ENCODE measurements at places on chromosomes 12 and 14.

- DNase-seq, result no peak
Measured at GRCh38 chr12:131740626-131741025, 29.7 kb downstream of the SFSWAP start.

DNA sequence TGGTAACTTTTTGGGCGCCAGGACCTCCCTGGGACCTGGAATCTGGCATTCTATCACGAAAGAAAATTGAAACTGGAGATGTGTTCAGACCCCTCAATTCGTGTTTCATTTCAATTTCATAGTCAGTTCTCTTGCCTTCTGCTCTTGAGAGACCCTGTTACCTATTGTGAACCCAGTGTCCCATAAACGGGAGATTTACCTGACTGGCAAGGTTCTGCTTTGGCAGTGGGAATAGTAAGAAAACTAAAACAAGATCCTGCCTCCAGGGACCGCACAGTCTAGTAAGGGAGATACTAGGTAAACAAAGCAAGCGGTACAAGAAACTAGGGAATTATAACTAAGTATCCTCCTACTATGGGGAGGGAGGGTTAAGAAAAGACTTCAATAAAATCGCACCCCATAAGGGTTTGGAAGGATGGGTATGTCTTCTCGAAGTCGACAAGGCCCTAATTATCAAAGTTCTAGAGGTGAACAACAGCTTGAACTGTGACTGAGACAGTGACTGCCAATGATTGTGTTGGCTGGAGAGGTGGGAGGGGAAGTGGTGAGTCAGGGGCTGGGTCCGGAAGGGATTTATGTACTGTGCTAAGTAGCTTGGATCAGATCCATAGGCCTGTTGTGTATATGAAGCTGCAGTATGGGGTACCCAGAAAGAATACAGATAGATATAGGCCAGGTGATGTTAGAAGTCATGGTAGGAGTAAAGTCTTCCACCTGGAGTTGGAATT is 754 bp downstream of the ACSS3 start:
- no peak for DNase-seq

DNA sequence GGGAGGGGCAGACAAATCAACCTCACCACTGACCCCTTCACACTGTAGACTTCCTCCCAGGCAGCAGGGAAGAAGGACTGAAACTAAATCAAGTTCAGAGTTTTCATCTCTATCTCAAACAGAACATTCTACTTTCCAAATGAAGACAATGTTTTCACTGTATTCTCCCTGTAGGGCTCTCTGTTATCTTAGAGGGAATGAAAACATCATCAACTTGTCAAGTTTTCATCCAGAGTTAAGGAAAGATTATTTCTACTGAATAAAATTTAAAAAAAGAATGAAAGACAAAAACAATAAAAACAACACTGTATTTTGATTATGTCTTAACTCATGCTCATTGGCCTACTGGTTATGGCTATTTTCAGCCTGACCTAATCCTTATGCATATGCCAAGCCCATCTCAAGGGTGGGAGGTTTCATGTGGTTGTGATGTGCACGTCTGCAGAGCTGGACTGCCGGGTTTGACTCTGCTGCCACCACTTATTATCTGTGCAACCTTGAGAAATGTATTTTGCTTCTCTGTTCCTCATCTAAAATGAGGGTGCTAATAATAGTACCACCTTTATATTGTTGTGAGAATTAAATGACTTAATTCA is 152.0 kb upstream of the AVPR1A start:
- DNase-seq, result no peak

DNA sequence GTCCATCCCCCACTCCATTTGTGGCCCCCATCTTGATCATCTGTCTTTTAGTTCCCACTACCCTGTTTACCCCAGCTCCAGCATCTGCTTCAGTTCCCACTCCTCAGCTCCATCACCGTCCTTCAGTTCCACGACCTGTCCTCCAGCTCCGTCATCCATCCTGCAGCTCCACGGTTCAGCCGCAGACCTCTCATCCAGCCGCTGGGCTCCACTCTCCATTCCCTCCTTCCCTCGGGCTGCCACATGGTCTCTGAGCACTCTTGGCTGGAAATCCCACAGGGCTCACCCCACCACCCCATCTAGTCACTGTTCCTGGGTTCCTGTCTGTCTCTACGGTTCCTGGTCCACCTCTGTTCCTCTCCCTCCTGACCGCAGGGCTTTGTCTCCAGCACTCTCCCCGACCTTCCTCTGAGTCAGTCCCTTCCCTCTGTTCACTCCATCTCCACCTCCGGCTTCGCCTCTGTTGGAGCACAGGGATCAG is 3.3 kb upstream of the P3H3 start:
- no peak for DNase-seq

GRCh38 chr14:102958461-102958860 is 36.0 kb downstream of the AMN start:
- no peak for DNase-seq

DNA sequence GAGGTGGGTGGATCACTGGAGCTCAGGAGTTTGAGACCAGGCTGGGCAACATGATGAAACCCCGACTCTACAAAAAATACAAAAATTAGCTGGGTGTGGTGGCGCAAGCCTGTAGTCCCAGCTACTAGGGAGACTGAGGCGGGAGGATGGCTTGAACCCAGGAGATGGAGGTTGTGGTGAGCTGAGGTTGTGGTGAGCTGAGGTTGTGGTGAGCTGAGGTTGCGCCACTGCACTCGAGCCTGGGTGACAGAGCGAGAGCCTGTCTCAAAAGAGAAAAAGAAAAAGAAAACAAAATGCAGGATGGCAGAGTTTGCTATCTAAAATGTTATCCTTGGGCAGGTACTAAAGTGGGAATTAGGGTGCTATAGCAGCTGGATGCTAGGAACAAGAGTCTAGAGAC is 10.8 kb upstream of the GPRC5A start:
- DNase-seq, result no peak

GRCh38 chr14:79836577-79836976 is 374.7 kb downstream of the DIO2 start:
- DNase-seq, result no peak

DNA sequence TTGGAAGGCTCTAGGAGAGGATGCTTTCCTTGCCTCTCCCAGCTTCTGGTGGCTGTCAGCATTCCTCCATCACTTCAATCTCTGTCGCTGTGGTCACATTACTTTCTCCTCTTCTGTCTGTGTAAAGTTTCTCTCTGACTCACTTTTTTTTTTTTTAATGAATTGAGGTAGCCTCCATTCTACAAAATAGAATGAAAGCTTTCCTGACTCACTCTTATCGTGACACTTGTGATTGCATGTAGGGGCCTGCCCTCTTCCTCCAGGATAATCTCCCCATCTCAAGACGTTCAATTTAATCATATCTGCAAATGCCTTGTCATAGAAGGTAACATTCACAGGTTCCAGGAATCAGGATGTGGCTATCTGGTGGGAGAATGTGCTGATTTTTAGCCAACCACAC is 153.5 kb upstream of the HMGA2 start:
- no peak for DNase-seq

DNA sequence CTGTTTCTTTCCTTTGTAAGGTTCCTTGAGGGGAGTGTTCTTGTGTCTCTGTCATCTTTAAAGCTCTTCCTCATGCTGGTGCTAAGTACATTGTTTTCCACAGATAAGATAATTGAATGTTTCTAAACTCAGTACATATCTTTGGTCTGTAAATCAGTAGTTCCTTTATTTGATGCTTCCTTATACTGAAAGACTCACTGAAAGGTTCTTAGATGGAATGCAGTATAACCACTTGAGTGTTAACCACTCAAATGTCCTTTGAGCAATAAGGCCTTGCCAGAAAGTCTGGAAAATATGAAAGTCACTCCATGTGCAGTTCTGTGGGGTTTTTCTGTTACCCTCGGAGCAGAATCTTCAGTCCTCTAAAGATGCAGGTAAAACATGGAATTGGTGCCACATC is 23.0 kb upstream of the RNU6-8 start:
- no peak for DNase-seq
